ENCODE measurements at places on chromosomes 16 and 17. TPM values are rescaled to one million over a fixed set of nuclear protein-coding genes. Genes with fewer than 3 reads are reported as not detected.

Gene SLC5A11
- not detected for total RNA-seq

Gene NTN1
- 6.8 TPM for total RNA-seq

Gene MAP2K4
- 23.3 TPM for total RNA-seq

Gene SLC16A13
- 8.6 TPM for total RNA-seq

- no peak overlapping the region for H3K27ac ChIP-seq
- no peaks in the 10 kb centered on the region for H3K36me3 ChIP-seq
- H3K4me1 ChIP-seq: peaks cover 15% of the 10 kb centered on the region
- no peaks in the 10 kb centered on the region for H3K27me3 ChIP-seq
- H3K4me3 ChIP-seq: no peak overlapping the region
- no peak for DNase-seq
Measured at GRCh38 chr16:81539009-81539758, 94.6 kb downstream of the CMIP start.

DNA sequence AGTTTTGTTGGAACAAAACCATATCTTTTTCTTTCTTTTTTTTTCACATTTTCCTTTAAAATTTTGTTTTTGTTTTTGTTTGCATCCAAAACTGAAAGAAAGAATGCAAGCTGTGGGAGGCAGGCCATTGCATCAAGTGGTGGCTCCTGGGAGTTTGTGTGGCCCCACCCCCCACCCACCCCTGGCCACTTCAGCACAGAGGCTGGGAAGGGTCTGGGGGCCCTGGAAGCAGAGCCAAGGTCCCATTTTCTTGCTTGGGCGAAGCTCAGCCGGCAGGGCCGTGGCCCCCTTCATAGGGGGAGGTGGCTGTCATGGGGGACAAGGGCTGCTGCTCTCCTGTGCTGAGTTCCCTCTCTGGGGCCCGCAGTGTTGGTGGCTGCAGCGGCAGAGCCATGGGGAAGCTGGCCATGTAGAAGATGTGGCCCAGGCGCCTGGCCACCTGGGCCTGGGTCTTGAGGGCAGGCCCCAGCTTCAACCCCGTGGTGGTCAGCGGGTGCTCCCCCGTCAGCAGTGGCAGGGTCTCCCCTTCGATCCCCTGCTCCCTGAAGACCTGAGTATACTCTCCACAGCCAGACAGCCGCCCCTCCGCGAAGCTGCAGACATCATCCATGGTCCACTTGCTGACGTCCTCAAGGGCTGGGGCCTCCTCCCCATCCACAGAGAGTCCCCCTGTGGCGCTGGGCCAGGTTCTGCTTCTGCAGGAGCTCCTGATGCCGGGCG lies 19.8 kb downstream of the PAFAH1B1 start:
- no peak overlapping the region for H3K27ac ChIP-seq
- DNase-seq: no peak
- no peak overlapping the region for H3K4me3 ChIP-seq
- H3K36me3 ChIP-seq: no peaks in the 10 kb centered on the region
- peaks cover 4% of the 10 kb centered on the region for H3K4me1 ChIP-seq

- peaks cover 48% of the 10 kb centered on the region for H3K4me1 ChIP-seq
- DNase-seq: peak; percentile 43
- H3K36me3 ChIP-seq: no peaks in the 10 kb centered on the region
- peak overlapping the region; percentile 82 for H3K4me3 ChIP-seq
Measured at GRCh38 chr17:29588562-29589411, 661 bp downstream of the GIT1 start.

- no peak for DNase-seq
- no peaks in the 10 kb centered on the region for H3K27me3 ChIP-seq
- H3K27ac ChIP-seq: no peak overlapping the region
- H3K4me3 ChIP-seq: no peak overlapping the region
- H3K4me1 ChIP-seq: no peaks in the 10 kb centered on the region
Measured at GRCh38 chr17:11097121-11097520, 143.9 kb upstream of the SHISA6 start.

DNA sequence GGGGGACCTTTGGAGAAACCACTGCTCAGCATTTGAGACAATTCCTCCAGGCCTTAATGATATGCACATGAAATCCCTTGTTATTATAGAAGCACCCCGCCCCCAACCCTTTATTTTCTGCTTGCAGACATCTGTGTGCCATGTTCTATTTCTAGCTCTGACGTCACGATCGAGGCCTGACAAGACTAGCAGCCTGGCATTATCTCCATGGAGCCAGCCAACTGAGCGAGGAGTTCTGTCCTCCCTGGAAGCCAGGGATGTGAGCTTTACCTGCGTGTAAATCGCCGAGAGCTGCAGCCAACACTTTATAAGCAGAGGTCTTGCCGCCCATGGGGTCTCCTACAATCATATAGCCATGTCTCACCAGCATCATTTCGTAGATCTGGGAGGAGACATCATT lies 116.9 kb downstream of the DNAH3 start:
- no peaks in the 10 kb centered on the region for H3K36me3 ChIP-seq
- no peaks in the 10 kb centered on the region for H3K27me3 ChIP-seq
- no peak overlapping the region for H3K4me3 ChIP-seq
- DNase-seq: no peak

DNA sequence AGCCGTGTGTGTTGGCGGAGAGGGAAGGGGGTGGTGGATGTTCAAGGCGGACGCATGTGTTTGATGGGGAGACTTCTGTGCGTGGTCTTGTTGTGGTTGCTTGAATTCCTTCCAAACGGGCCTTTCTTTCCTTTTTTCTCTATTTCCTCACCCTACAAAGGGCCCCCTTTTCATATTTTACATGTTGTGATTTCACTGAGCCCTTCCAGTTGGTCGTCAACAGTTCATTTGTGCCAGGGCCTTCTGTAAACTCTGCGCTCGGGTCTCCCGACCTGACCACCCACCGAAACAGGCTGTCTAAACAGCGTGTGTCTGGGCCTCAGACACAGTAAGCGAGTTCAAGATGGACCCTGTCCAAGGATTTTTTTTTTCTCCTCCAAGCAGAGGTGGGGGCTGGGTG lies 228.4 kb downstream of the IRF8 start:
- H3K4me3 ChIP-seq: no peak overlapping the region
- H3K27ac ChIP-seq: no peak overlapping the region
- peaks cover 2% of the 10 kb centered on the region for H3K4me1 ChIP-seq
- no peaks in the 10 kb centered on the region for H3K27me3 ChIP-seq
- H3K36me3 ChIP-seq: no peaks in the 10 kb centered on the region
